ENCODE measurements at places on chromosomes 1 and 21.

DNA sequence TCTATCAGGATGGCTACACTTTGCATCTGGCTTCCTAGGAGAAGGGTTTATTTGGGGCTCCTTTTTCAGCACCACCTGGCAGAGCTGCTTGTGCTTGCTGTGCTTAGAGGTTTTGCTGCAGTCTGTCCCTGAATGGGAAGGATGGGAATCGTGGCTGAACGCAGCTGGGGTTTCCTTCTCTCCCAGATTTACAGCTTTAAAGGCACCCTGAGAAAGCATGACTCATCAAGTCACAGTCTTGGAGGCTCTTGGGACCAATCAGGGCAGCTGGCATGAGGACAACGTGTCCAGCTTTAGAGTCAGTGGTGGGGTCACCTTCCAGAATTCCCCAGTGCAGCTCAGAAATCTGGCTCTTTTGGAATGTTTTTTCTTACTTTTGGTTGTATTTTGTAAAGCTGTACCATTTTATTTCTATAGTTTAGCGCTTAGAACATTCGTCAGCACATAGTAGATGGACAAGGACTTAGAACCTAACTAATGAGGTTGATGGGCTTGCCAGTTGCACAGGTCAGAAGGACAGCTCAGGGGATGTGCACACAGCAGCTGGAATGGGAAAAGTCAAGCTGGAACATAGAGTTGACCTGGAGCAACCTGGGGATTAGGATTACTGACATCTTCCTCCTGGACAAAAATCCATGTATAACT, 222.6 kb downstream of the PRDM2 start:
- no peak for DNase-seq

DNA sequence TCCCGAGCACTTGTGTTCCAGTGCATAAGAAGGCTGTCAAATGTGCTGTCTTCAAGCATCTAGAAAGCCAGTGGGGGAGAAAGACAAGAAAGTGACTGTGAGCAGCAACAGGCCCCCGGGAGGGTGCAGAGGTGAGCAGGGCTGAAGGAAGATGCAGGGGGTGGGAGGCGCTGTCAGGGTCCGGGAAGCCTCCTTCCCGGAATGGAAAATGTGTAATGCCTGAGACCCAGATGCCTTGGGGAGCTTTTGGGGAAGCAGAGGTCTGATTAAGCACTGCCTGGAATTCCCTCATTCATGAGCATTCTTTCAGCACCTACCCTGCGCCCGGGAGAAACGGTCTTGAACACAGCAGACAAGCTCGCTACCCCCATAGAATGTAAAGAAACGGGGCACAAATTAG, 1.3 kb downstream of the NPHP4 start:
- DNase-seq = no peak

DNA sequence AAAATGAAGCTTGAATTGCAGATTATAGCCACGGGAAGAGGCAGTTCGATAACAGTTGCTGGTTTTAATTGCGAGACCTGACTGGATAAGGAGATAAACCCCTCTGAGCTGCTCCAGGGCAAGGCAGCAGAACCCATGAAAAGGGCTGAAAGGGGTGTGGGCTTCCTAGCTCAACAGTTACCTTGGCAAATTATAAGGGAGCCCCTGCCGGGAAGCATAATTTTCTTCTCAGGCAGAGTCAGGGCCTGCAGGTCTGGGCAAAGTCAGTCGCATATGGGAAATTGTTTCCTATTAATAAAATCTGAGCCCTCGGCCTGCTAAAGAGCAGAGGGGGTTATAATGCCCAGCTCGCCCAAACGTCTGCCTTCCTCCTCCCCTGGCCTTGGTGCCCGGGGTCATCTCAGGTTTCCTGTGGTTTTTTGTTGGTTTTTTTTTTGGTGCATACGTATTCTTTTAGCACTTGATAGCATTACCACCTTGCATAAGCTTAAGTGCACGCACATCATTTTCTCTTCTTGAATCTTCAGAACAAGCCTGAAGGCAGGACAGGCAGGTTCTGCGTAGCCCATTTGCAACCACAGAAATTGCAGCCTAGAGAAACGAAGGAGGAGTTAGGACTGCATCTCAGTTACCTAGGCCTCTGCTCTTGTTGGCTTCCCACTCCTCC, 33.9 kb upstream of the SELENON start:
- DNase-seq = no peak

- DNase-seq = no peak
Observed at GRCh38 chr1:30598571-30599114, 124.7 kb downstream of the MATN1 start.

DNA sequence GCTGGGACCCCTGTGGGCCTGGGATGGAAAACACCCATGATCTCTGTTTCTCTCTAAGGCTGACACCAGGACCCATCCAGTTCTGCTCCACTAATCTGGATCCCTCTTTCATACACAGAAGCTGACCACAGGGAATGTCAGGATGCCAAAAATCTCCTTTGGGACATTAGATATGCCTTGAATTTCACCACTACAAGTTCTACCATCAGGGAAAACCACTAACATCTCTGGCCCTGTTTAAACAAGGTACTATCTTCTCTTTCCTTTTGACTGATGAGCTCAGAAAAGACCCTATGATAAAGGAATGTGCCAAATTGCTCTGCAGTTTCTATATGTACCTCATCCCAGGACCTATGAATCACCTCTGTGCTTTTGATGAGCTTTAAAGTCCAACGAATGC, 10.2 kb upstream of the PLXNA2 start:
- no peak for DNase-seq

DNA sequence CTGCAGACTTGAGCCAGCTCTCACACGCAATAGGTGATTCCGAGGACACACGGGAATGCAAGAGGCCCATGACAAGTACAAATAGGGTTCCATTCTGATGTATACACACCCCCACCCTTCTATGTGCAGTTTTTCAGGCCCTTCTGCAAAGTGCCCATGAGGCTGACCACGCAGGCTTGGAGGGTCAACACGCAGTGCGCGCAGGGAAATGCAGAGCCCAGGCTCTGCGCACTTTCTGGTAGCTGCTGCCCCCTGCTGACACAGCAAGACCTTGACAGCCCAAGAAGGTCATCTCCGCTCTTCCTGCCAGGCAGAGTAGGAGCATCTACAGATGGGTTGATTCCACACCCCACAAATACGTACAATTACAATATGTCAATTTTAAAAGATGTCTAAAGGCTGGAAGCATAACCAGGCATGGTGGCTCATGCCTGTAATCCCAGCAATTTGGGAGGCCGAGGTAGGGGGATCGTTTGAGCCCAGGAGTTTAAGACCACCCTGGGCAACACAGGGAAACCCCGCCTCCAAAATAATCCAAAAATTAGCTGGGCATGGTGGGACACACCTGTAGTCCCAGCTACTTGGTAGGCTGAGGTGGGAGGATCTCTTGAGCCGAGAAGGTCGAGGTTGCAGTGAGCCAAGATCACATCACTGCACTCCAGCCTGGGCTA, 18.5 kb downstream of the SH3BP5L start:
- DNase-seq = peak; percentile 71

- no peak for DNase-seq
Observed at GRCh38 chr21:34795548-34796180, 126.9 kb downstream of the CLIC6 start.

- no peak for DNase-seq
Observed at GRCh38 chr1:78672428-78672827, 22.8 kb downstream of the IFI44 start.

DNA sequence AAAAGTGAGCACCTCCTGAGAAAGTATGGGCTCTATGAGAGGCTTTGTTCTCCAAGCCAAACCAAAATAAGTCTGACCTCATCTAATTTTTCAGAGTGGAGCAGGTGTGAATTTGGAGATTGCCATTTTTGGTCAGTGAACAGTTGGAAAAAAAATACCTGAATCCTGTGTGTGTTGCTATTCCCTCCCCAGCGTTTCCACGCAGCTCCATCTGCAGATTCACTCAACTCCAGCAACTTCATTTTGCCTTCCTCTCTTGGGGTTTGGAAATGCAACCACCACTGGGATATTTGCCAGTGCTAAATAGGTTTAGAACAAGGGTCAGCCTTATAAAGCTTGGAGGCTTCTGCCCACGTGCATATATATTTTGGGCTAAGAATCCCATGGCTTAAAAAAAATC, 11.2 kb downstream of the CASQ2 start:
- DNase-seq = no peak

- no peak for DNase-seq
Observed at GRCh38 chr1:169163059-169163458, 56.6 kb downstream of the ATP1B1 start.

DNA sequence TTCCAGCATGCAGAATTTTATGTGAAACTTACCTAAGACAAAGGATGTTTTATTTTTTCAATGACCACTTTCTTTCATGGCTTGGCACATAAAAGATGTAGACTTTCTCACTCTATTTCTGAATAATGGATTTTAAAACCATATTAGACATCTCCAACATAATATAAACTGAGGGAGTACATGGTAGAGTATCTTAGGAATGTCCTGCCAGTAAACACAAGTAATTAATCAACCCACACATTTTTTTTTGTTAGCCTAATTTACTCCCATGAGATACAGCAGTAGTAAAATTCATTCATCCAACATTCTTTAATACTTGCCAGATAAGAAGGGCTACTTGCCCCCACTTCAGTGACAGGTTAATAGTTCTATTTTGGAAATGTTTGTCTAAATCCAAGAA, 235.4 kb upstream of the ADAMTS5 start:
- DNase-seq = no peak

GRCh38 chr1:30366911-30367310, 356.5 kb downstream of the MATN1 start:
- DNase-seq = no peak

- no peak for DNase-seq
Observed at GRCh38 chr1:182200025-182200812, 138.7 kb upstream of the ZNF648 start.

DNA sequence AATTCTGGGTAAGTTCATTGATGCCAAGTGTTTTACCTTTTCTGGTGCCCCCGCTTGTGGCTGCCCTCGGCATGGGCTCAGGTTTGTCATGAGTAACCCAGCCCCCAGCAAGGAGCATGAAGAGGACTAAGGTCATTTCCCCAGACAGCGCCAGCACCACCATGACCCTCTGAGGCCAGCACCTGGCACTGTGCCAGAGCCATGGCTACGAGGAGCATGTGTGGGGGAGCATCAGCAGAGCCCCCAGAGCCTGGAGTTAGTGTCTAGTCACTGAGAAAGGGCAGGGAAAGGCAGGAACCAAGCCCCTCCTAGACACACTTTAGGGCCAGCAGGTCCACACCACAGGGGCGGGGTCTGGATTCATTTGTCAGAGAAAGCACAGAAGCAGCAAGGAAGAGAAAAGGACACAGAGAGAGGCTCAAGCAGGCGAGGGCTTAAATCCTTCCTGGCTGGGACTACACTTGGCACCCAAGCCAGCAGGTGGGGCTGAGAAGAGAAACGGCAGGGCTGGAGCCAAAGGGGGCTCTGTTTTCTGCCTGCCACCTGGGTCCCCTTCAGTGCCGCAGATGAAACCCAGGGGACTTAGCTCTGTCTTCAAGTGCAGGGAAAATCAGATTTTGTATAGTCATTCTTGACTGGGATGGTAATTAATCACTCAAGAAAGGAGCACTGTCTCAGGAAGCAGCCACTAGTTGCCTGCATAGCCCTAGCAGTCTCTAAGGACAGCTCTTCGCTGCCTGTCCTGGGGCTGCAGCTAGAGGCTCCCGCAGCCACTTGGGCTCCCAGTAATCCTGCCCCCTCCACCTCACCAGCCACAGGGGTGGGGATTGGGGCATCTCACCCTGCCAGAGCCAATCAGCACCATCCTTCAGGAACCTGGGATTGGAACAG, 79.6 kb upstream of the ZC3H12A start:
- no peak for DNase-seq

DNA sequence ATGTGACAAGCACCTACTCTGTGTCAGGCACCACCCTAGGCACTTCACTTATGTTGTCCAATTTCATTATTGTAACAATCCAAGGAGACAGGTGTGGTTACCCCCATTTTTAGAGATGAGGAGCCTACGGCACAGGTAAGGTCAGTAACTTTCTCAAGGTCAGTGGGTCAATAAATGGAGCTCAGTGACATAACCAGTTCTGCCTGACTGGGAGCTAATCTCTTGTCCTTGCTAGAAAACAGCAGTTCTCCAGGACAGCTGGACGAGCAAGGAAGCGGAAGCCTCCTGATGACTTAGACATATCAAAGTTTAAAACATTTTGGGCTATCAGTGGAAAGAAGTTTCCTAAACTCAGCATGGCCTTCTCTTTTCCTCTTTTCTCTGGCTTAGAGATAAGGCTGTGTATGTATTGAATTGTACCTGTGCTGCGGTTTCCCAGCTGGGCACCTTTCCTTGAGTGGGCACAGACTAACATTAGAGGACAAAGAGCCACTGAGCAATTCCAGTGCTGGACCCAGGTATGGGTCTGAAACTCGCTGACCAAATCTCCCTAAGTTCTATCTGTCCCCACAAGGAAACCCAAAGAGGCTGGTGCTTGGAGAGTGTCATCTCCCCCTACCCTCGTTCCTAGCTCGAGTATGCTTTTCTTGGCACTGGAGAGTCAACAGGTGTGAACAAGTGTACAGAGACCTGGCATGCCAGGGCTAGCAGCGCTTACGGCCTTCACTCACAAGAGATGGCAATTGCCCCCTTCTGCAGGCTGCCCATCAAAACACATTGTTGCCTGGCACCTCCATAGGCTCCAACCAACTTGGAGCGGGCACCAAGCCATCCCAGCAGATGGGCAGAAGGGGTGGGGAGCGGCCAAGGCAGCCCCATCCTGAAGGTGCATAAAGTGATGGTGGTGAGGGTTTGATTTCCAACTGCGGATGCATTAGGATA, 456.1 kb upstream of the PROX1 start:
- DNase-seq = no peak

GRCh38 chr1:159652506-159652905, 61.9 kb downstream of the CRP start:
- no peak for DNase-seq

- DNase-seq = peak; percentile 36
Observed at GRCh38 chr1:65309304-65310077, at the start of gene DNAJC6. TSS of gene DNAJC6 (plus strand) at chr1:65309543. CDS start at chr1:65309746, 203 bp downstream.

- no peak for DNase-seq
Observed at GRCh38 chr1:240909701-240910457, 297.9 kb upstream of the GREM2 start.

DNA sequence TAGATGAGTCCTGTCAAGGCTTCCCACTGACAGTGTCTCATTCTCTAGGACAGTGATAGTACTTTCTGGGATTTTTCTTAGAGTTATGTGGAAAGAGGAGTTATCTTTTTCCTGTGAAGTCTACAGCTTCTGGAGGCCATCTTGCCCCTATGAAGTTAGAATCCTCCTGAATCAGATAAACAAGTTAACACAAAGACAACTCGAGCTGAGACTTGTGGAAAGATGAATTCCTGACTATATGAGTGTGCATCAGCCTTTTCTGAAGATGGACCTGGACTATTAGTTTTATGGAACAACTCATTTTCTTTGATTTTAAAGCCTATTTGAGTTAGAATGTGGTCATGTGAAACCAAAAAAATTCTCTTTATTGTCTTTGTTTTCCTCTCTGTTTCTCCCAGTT, 290.9 kb downstream of the LRRIQ3 start:
- DNase-seq = no peak

DNA sequence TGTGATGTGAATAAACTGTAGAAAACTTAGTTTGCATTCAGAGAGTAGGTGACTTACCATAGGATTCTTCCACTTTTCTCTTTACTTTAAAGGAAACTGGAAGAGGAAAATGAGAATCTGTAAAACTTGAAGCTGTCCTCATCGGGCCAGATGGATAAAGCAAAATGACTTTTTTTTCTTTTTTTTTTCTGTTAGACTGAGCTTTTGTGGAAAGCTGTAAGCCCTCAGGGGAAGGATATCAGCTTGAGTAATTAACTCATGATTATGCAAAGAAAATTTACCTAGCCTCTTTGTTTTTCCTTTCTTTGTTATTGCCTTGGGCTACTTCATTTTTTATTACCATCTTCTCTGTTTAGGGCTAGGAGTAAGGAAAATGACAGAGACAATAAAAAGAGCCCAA, 53.4 kb downstream of the DPH5 start:
- DNase-seq = no peak

GRCh38 chr1:240234485-240235210, 143.0 kb downstream of the FMN2 start:
- no peak for DNase-seq
